Small intestine (tissue), 16 donors: ENCODE measurements at places on chromosomes 5 and 9.

DNA sequence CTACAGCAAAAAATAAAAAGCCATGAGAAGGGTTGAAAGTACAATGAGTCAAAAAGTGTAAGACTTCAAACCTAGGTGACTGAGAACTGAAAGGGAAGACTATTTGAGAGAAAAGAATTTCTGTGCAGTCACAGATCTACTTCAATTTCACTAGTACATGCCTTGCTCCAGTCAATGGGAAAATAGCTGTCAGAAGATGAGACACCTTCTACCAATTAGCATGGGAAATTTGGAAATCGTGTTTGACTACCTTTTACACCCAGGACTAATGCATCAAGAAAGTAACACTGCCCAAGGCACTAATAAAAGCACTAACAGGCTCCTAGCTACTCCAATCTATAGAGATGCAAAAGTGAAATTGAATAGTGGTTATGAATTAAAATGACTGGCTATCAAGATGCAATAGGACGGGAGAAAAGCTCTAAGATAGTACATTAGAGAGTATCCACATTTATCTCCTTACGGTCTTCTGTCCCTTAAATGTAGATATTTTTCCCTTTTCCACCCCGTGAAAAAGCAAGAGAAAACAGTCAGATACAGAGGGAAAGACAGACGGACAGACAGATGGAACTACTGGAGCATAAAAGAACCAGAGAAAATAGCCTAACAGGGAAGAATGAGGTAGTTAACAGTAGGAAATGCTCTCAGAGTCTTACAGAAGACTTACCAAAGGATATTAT is 15.2 kb downstream of the ERP44 start:
- DNase-seq: no peak

DNA sequence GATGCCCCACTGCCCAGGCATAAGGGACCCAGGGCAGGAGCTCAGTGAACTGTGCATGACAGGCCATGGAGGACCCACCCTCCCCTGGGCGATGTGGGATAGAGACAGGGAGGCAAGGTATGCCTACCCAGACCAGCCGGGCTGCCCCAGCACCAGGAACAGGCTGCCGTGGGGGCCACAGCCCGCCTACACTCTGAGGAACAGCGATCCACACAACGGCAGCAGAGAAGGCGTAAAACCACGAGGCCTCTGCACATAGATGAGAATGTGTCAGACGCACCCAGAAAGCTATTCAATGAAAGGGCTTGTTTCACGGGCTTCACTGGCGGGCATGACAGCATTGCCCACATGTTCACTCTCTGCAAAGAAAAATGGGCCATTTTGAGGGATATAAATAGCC is 49.5 kb downstream of the SEMA4D start:
- DNase-seq: no peak

DNA sequence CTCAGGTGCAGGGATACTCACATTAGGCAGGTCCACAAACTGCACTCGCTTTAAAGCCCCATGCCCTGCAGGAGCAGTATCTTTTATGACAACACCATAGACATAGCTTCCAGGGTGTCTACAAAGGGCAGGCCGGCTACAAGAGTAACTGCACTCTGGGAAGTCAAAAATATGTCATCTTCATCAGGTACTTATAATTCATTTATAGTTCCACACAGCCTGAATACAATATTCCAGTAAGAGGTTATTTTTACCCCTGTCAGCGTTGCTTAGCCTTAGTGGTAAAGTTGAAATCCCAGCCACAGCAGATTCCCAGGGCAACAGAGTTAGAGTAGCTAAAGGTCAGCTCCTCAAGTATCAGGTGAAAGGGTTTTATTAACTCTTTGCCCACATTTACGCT is 82.3 kb upstream of the ITGA2 start:
- no peak for DNase-seq

DNA sequence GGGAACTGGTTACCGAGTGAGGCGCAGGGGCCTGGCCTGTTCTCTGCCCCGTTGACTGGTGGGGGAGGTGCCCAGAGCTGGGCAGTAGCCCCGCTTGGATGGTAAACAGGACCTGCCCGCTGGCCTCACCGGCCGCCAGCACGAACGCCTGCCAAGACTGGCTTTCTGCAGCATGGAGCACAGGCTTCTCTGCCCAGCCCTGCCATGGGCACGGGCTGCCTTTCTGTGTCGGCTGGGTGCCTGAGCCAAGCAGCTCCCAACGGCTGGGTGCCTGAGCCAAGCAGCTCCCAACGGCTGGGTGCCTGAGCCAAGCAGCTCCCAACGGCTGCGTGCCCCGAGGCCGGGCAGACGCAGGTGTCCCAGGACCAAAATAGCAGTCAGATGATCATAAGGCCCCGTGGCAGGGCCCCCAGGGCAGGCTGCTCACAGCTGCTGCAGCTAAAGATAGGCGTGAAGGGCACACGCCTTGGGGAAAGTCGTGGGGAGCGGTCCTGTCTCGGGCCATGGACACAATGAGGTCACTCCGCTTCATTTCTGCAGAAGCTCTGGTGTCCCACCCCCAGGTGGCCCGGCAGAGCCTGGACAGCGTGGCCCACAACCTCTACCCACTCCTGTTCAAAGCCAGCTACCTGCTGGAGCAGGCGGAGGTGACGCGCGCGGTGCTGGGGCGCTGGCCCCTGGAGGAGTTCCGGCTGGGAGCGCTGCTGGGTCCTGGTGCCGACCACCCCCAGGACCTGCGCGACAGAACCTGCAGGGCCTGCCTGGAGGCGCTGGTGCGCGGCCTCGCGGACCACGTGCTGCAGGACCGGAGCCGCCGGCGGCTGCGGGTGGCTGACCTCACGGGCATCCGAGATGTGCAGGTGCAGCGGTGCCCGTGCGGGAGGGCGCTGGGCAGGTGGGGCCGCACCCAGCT is at the start of gene LRRC14B:
TSS of gene LRRC14B (plus strand) at position 460 of the 913 bp plus-strand sequence. CDS start at position 504, 44 bp downstream.
- no peak for DNase-seq

DNA sequence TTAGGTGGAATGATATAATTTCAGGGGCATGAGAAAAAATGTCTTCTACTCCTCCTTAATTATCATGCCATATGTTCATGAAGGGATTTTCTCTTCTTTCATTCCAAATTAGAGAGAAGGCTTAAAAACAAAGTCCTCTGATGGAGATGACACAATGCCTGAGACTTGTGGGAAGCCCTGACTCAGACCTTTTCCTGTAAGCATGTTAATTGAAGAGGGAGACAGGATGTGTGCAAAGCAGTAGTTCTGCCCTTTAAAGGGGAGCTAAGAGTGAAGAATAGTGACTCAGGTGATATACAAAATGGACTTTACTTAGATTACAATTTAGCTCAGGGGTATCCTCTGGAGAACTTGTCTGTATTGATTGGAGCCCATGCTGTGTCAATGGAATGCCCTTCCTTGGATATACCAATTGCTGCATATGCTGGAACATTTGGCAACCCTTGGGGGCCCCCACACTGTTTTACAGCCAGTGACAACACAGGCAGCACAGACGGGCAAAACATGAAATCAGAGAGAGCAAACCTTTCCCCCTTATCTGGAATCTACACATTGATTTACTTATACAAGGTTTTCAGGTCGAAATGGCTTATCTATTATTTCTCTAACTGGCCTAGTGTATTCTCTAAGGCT is 81.3 kb downstream of the IZUMO3 start:
- DNase-seq: no peak
